ENCODE measurements at places on chromosomes 13 and 19. TPM values are rescaled to one million over a fixed set of nuclear protein-coding genes. Genes with fewer than 3 reads are reported as not detected.

HIF3A gene
- not detected for polyA plus RNA-seq

LMTK3 gene
- not detected for polyA plus RNA-seq

APC2 gene
- polyA plus RNA-seq, result 0.01 TPM

CYP2S1 gene
- polyA plus RNA-seq, result not detected

ENOX1 gene
- not detected for polyA plus RNA-seq

GNG7 gene
- 3.2 TPM for polyA plus RNA-seq

- no peaks in the 10 kb centered on the region for H3K27me3 ChIP-seq
- no peaks in the 10 kb centered on the region for H3K4me1 ChIP-seq
- no peak overlapping the region for H3K27ac ChIP-seq
These were observed 397.8 kb downstream of the SLITRK5 start for GRCh38 chr13:88068975-88069374.

DNA sequence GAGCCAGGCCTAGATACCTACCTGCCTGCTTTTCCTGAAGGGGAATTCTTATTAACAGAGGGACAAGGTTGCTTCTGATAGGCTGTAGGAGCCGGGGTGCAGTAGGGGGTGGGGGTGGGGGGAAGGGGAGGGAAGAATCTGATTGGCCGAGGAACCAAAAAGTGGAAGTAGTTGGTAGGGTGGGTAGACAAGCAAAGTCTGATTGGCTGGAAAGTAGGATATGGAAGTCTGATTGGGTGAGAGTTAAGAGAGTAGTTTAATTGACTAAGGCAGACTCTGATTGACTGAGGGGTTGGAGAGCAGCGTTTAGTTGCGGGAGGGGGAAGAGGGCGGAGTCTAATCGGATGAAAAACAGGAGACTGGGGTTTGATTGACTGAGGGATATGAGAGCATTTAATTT, 9.4 kb upstream of the CYP4F22 start:
- no peak overlapping the region for H3K4me3 ChIP-seq
- H3K36me3 ChIP-seq, result no peaks in the 10 kb centered on the region
- H3K27me3 ChIP-seq, result no peaks in the 10 kb centered on the region
- no peaks in the 10 kb centered on the region for H3K4me1 ChIP-seq
- no peak overlapping the region for H3K27ac ChIP-seq

DNA sequence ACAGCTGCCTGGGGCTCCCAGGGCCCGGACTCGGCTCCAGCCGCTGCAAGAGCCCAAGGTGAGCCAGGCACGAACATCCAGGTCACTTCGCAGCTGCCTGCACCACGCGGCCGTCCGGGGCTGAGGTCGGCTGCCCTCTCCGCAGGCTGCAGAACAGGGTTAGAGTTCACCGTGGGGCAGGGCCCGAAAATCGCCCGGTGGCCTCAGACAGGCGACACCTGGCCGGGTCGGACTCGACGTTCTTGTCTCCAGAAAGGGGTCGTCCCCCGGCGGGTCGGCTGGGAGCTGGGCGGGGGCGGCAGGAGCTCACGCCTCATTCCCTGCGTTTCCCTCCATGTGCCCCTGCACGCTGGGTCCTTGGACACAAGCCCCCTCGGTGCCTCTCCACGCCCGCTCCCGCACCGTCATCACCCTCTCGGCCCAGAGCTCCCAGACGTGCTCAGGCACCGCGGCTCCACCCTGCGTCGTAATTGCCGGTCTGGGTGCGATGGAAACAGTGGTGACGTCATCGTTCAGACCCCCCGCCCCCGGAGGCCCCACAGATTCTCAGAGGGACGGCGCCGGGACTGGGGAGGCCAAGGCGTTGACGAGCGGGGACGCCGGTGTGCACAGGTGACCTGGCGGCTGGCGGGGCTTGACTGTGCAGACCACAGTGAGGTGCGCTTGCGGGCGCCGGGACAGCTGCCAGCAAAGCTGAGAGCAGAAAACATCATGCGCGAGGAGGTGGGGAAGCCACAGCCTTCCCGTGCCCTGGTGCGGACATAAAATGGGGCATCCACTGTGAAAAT, 4.0 kb upstream of the GRIN3B start:
- H3K27ac ChIP-seq, result peak overlapping the region; percentile 38
- H3K36me3 ChIP-seq, result peaks cover 31% of the 10 kb centered on the region
- no peak overlapping the region for H3K4me3 ChIP-seq
- peaks cover 17% of the 10 kb centered on the region for H3K4me1 ChIP-seq
- peak; percentile 59 for DNase-seq
- peaks cover 2% of the 10 kb centered on the region for H3K27me3 ChIP-seq

DNA sequence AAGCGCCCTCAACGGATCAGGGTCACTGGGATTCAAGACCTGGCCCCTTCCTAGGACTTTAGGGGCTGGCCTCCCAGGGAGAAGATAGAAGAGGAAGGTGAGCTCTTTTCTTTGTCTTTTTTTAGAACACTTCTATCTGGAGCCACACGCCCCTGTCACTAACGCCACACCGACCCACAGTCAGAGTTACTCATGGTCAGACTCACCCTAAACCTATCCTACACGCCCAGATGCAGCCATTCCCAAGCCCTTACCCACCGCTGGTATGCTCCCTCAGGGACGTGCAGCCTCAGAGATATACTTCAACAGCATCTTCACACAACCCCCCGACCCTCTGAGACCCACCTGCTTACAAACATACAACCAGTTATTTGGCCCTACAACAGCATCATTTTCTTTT, 29.9 kb upstream of the MUC16 start:
- H3K4me3 ChIP-seq, result no peak overlapping the region
- H3K4me1 ChIP-seq, result no peaks in the 10 kb centered on the region
- no peak overlapping the region for H3K27ac ChIP-seq

GRCh38 chr19:57052081-57052480, 67.7 kb upstream of the USP29 start:
- no peaks in the 10 kb centered on the region for H3K27me3 ChIP-seq
- H3K27ac ChIP-seq, result no peak overlapping the region
- H3K4me3 ChIP-seq, result no peak overlapping the region
- H3K36me3 ChIP-seq, result no peaks in the 10 kb centered on the region

GRCh38 chr13:36297366-36298338, at the start of gene CCDC169:
TSS of gene CCDC169 (minus strand) at chr13:36297814. CDS start at chr13:36297719, 95 bp downstream.
- H3K27me3 ChIP-seq, result no peaks in the 10 kb centered on the region
- DNase-seq, result peak; percentile 48
- peak within 1 kb of the TSS; percentile 55 for H3K4me3 ChIP-seq
- H3K4me1 ChIP-seq, result no peaks in the 10 kb centered on the region
